ENCODE measurements at places on chromosomes 4 and X.
A peak's percentile ranks its signal among the peaks of the same experiment; 100 is the strongest.

DNA sequence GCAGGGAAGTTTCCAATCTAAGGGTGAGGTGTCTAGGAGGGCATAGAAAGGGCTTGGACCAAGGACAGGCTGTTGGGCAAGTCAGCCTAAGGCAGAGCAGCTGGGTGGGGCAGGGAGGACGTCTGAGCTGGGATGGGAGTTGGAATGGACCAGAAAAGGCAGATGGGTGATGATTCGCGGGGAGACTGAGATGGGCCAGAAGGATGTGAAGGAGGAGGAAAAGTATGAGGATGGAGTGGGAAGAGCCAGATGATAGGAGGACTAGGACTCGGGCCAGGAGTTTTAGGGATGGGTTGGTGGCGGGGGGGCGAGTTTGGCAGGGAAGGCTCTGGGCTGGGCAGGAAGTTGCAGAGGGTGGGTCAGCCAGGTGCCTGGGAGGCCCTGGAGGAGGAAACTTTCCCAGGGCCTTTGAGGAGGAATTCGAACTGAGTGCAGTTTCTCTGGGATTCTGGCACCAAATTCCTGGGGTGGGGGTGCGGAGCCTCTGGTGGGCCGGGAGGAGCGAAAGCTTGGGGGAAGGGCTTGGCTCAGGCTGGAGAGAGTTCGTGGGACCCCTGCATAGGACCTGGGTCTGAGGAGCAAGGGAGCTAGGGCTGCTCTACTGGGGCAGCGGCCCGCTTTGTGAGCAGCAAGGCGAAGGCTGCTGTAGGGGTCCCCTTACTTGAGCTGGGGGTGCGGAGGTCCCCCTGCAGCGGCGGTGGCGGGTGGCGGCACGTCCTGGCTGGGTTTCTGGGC lies 8.7 kb upstream of the TIMP1 start:
- DNase-seq, result no peak

DNA sequence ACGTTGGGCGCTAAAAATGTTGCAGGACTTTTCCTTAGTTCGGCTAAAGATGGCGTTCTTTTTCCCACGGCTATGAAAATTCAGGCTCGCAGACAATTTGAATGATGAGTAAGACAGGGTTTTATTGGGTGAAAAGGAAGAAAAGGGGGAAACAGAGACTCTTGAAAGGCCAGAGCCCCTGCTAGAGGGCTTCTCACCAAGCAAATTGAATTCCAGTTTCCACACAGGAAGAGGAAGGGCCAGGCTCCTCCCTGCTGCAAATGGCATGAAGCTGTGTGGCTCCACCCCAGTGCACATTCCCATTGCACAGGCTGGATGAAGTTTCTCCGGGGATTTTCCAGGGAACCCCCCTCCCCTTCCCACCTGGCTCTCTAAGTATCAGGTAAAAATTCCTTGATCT lies 210.9 kb downstream of the KLHL4 start:
- no peak for DNase-seq

- no peak for DNase-seq
Measured at GRCh38 chr4:78780093-78780492, 3.9 kb downstream of the BMP2K start.

DNA sequence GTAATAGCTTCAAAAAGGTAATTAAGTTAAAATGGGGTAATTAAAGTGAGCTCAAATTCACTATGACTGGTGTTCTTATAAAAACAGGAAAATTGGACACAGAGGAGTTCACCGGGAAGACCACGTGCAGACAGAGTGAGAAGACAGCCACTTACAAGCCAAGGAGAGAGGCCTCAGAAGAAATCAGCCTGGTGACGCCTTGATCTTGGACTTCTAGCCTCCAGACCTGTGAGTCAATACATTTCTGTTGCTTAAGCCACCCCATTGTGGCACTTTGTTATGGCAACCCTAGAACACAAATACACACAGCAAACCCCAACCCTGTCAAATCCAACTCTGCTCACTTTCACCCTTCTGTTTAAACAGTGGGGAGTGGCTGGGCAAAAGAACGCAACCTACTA lies 4.1 kb upstream of the CD38 start:
- DNase-seq, result no peak

DNA sequence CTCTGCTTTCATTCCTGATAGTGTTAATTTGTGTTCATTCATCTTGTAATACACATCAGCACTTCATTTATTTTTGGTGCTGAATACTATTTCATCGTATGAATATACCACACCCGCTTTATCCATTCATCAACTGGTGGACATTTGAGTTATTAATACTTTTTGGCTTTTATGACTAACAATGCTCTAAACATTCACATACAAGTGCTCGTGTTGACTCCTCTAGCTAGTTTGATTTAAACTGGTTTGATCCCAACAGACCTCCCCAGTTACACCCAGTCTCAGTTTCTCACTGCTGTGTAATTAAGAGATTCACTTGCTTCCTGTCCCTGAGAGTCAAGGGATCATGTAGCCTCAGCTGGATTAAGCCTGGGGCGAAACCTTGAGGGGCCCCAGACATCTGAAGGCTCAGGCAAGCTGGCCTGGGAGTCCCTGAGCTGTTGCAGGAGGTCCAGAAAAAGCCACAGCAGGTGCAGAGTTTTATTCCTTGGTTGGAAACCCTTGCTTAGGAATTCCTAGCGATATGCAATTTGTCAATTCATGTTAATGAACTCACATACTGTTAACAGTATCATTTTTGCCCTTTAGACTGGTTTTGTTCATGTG lies 52.8 kb upstream of the CLDN24 start:
- DNase-seq, result no peak

- DNase-seq, result no peak
Measured at GRCh38 chrX:71579136-71579989, 1.1 kb downstream of the GCNA start.

- no peak for DNase-seq
Measured at GRCh38 chr4:168707205-168707604, 210.4 kb downstream of the PALLD start.

GRCh38 chrX:49067285-49068120 lies 6.3 kb downstream of the PRAF2 start:
- DNase-seq, result no peak

- no peak for DNase-seq
Measured at GRCh38 chrX:149497626-149498025, 7.5 kb downstream of the IDS start.

- DNase-seq, result no peak
Measured at GRCh38 chrX:69299285-69299684, 134.0 kb upstream of the PJA1 start.

DNA sequence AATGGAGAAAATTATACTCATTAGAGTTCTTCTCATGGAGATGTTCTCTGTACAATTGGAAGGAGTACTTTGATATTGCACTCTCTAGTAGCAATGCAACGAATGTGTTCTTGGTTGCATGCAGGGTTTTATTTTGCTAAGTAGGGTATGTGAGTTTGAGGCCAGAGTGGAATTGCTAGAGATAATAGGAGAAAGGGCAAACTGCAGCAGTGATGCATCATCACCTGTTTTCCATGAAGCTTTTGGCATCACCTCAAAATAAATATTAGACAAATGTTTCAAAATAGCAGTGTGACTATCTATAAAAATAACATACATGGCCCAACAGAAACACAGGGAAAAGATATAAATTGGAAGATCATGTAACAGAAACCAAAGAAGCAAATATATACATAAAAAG lies 93.3 kb downstream of the TIGD2 start:
- DNase-seq, result no peak

DNA sequence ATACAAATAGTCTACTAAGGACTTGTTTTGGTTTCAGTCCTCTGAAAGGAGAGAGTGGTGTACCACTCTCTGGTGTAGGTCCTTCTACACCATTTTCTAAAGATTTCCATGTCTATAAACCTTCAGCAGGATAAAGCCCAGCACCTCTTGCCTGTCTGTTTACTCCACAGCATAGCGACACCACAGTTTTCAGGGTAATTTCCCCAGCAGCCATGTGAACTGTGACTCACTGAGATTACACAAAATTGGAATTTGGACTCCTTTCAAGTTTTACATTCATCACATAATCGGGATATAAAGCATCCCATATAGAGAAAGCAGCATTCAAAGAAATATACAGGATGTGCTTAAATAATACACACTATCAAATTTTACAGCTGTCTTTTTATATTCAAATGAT lies 229.6 kb downstream of the PRDM5 start:
- no peak for DNase-seq

DNA sequence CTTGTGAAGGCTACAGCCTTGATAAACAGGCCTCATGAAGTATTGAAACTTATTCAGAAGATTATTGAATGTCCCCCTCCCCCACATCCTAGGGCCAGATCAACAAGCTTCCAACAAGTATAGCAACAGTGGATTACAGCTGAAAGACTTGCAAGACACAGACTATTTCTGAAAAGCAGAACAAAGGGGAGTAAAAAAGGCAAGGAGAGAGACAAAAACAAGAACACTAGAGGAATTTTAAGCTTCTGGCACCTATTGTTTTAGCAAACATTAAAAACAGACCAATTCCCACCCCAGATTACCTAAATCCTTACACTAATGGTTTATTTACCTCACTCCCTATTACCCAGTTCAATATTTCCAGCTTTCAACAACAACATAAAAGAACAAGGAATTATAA lies 446.3 kb upstream of the FSTL5 start:
- no peak for DNase-seq

DNA sequence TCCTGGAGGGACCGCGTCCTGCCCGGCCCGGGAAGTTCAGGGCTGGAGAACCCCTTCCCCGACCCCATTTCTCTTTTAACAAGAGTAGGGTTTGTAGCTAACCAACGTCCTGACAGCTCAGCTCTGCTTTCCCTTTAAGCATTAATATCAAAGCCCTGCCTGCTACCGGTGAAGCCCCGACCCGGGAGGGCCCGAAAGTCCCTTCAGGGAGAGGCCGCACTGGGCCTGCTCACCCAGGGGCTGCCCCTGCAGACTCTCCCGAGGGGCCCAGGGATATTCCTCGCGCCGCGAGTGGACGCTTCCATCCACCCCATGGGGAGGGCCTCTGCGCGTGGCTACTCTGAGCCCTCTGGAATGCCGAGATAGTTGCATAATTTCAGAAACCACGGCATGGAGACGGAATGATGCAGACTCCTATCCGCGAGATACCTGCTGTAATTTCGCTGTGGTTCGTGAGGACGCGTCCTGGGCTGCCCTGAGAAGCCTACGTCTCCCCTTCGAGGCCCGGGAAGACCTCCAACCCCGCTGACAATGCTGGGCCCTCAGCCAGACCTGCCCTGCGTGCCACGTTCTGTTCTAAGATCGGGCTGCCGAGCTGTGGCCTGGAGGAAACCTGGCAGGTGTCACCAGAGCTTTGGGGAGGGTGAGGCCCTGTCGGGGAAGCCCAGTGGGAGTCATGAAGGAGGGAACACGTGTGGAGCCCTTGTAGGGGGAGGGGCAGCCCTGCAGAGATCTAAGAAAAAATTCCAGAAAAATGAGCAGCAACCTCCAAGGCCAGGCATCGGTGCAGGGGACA lies 999 bp upstream of the CTBP1 start:
- DNase-seq, result peak; percentile 24

GRCh38 chrX:115409551-115409950 lies 120.0 kb downstream of the LUZP4 start:
- DNase-seq, result no peak

GRCh38 chr4:105274090-105274489 lies 127.4 kb downstream of the TET2 start:
- no peak for DNase-seq

DNA sequence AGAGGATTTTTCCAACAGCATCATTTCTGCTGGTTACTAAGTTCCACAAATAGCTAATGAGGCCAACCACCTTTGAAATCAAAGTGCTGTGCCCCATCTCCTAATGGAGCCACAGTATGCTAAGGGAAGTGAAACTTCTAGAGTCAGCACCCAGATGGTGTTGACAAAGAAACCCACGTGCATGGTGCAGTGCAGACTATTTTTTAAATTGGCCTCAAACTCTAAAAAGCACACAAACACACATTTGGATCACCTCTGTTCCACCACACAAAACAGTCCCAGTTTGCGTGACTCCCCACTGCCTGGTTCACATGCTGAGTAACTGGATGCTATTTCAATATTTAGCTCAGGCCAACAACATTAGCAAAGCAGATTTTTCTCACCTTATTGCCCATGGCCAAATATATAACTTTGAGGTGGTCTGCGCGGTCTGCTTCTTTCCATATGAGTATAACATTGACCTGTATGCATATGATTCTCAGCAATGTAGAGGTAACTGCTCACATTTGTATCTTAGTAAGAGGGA lies 69.9 kb downstream of the AMELX start:
- no peak for DNase-seq

- DNase-seq, result no peak
Measured at GRCh38 chr4:156778606-156779005, 193.0 kb downstream of the PDGFC start.

Data from stimulated activated CD8-positive, alpha-beta memory T cell treated with anti-CD3 and anti-CD28 coated beads, Interleukin-4, amount 100 ng/mL, for 4 hours (primary cell).